CD4-positive, CD25-positive, alpha-beta regulatory T cell (primary cell): ENCODE measurements at places on chromosomes 12 and 14. TPM values are rescaled to one million over a fixed set of nuclear protein-coding genes. Genes with fewer than 3 reads are reported as not detected.

GRCh38 chr12:46573347-46573658, 200.7 kb upstream of the SLC38A2 start:
- no peak for DNase-seq

DNA sequence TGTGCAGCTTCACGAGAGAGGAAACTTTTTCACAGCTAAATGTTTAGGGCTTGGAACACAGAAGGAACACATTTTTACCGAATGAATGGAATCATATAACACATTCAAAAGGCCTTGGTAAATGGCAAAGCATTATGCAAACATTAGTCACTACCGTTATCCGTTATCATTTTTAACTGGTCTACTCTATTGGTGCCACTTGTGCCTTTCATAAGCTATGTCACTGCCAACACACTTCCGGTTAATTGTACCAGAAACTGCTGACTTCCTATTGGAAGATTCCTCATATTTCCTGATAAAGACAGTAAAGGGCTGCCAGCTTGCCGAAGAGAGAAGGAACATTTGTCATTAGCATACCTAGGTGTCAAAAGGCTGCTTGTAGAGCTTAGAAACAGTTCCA, 169.2 kb downstream of the APAF1 start:
- no peak for DNase-seq

GRCh38 chr12:79252358-79253075, 387.9 kb downstream of the SYT1 start:
- no peak for DNase-seq

- no peak for DNase-seq
Observed at GRCh38 chr14:22304326-22304725, 284.7 kb downstream of the DAD1 start.

DNA sequence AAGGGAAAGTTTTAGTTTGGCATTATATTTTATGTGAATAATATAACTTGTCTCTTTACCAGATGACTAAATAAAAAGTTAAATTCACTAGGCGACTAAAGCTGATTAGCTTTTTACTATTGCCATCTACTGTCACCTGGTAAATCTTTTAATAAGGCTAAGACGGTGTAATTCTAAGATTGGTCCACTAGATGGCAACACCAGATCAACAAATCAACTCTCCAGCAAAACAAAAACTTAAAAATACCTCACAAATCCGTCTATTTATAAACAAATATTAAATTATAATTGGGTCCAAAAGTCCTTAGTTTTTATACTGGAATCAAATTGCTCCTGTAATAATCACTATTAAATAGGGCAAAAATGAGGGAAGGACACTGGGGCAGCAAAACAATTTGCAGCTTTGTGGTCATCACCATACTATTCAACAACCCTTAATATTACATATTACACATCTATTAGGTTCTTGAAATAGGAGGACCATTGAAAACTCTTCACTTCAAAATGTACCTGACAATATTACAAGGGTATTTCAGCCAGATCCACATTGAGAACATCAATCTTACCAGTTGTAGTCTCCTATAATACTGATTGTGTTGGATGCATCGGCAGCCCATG, 47.9 kb downstream of the GALC start:
- DNase-seq = peak; percentile 81

- DNase-seq = no peak
Observed at GRCh38 chr12:33575346-33575745, 135.7 kb upstream of the SYT10 start.

DNA sequence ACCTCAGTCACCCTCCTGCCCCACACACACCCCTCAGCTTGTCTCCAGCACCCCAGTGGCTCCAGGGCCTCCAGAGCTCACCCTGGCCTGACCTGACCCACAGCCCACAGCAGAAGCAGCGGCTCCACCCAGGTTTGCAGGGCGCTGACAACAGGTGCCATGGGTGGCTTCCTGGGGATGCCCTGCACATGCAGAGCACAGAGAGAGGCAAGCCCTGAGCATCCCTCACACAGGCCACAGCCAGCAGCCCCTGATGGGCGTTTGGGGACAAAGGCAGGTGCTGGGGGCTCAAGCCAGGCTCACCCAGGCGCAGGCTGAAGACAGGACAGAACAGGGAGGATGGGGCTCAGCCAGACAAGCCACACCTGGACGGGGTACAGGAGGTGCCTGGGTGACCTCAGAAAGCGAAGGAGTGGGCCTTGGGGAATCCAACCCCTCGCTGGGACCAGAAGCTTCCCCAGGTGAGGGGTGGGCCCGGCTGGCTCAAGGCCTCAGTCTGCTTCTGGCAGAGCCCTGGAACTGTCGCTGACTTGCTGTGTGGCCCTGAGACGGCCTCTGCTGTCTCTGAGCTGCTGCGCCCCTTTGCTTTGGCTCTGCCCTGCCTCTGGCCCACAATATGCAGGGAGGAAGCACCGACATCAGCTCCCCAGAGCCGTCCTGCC, 10.6 kb downstream of the ARL6IP4 start:
- DNase-seq = no peak

DNA sequence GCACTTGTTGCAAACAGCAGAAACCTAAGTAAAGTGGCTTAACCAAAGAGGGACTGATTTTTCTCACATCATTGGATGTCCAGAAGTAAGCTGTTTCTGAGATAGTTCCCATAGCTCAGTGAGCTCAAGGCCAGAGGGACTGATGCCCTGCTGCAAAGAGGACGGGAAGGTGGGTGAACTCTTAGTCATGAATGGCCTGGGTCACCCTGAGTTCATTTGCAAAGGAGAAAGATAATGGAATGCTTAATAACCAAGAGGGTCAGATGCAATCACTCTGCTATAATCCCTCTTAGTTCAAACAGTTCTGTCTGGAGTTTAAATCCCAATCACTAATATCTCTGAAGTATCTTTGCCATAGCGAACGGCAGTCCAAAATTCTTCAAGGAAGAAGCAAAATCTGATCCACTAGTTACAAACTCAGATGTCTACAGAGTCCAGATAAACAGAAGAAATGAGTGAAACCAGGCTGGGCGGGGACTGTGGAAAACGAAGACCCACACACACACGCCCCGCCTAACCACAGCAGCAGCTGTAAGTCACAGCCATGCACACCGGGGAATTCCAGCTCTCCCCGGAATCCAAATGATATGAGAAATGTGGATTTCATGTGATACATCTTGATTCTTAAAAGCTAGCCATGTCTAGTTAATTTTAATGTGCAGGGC, 289.5 kb downstream of the TMEM132D start:
- DNase-seq = no peak

GRCh38 chr12:98644433-98644711, 216 bp downstream of the IKBIP start:
- no peak for DNase-seq

- DNase-seq = no peak
Observed at GRCh38 chr12:28645436-28645835, 455.2 kb downstream of the CCDC91 start.

DNA sequence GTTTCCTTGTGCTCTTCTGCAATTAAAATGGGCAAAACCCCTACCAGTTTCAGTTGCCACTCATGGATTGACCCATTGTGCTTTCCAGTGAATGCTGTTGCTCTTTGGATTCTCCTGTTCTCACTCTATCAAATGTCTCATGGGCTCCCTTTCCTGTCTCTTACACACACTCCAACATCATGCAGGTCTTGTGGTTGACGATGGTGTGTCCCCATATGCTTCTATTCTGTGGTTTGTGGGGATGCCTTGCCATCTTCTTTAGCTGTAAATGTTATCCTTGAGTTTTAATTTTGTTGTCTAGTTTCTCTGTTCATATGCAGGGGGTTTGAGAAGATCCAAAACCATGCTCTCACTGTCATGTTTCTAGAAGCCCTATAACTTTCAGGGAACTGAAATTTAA, 31.9 kb upstream of the FBXO34 start:
- DNase-seq = no peak

DNA sequence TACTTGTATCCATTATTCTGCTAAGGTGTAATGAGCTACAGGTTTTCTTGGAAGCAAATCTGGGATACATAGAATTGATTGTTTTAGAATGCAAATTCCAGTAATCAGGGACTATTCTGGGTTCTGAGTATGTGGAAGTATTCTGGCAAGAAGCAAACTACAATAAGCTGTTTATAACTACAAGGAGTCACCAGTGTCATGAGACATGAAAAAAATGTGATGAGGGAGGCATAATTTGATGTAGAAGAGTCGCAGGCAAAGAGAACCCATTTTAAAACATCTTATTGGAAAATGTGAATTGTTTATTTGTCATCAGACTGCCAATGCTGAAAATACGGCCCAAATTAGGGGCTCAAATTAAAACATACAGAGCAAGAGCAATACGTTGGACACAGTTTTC, 321.8 kb upstream of the E2F7 start:
- DNase-seq = no peak

The FIGNL2 gene
- 0.27 TPM for total RNA-seq

The TAS2R46 gene
- total RNA-seq = 2.8 TPM

The TEX52 gene
- not detected for total RNA-seq

The AMDHD1 gene
- 0.67 TPM for total RNA-seq

The B4GALNT3 gene
- 0.39 TPM for total RNA-seq
